Activated T-helper 1 cell treated with Interleukin-2 at 50 U/mL for 16 hours (primary cell): ENCODE measurements at places on chromosomes 1 and 21.

GRCh38 chr1:29754573-29755375 is 518.5 kb downstream of the PTPRU start:
- no peak for DNase-seq

GRCh38 chr1:15627343-15627988 is 10.2 kb downstream of the DDI2 start:
- DNase-seq = no peak

GRCh38 chr21:24428591-24429199 is 1178.6 kb downstream of the MRPL39 start:
- DNase-seq = no peak

DNA sequence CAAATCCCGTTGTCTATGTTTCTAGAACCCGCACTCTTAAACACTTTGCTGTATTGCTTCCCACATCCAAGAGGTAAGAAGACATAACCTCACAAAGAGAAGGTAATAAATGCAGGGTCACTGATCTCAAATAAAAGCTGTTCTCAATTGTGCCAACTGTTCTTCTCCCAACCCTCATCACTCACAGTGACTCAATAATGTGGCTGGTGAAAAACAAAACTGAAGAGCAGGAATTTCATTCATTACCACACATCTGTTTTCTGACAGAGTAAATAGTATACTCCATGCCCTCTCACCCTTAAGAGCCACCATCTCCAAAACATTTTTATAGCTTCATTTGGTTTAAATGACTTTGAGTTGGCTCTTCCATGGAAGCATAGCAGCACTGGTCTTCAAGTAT is 6.2 kb upstream of the ERICH3 start:
- DNase-seq = no peak

- DNase-seq = no peak
These were observed 207.8 kb downstream of the DENND1B start for GRCh38 chr1:197567442-197567841.

- no peak for DNase-seq
These were observed 32.8 kb upstream of the PTBP2 start for GRCh38 chr1:96688767-96689166.

- no peak for DNase-seq
These were observed 24.3 kb upstream of the PCP4 start for GRCh38 chr21:39842741-39843459.

GRCh38 chr1:241822846-241823245 is 25.2 kb upstream of the EXO1 start:
- no peak for DNase-seq

DNA sequence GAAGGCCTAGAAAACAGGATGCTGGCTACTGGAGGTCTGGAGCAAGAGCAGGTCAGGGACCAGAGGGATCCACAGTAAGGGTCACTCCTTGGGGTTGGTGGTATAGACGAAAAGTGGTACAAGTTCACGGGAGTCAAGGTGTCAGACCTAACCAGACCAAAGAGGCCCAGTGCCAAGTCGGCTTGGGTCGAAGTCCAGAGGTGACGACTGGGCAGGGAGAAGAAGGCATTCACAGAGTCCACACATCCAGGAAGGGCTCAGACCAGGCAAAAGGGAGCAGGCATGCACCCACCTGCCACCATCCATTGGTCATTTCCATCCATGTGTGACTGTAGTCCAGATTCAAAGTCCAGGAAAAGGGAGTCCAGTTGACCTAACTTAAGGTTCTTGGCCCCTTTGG is 27.1 kb upstream of the SYT6 start:
- no peak for DNase-seq

DNA sequence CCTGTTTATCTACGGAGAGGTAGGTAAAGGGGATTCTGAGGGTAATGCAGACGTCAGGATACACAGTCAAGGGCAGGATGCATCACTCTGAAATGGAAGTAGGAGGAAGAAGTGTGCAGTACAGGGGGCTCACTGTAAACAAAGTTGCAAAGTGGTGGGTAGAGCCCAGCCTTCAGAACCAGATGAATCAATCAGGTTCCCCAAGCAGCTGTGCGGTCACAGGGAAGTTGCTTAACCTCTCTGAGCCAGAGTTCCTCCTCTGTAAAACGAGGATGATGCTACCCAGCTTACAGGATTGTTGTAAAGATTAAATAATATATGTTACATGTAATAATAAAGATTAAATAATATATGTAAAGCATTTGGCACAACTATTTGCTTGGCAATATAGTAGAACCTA is 13.5 kb upstream of the MYOM3 start:
- DNase-seq = no peak

GRCh38 chr1:156752843-156753482 is 1.5 kb upstream of the HDGF start:
- DNase-seq = no peak

DNA sequence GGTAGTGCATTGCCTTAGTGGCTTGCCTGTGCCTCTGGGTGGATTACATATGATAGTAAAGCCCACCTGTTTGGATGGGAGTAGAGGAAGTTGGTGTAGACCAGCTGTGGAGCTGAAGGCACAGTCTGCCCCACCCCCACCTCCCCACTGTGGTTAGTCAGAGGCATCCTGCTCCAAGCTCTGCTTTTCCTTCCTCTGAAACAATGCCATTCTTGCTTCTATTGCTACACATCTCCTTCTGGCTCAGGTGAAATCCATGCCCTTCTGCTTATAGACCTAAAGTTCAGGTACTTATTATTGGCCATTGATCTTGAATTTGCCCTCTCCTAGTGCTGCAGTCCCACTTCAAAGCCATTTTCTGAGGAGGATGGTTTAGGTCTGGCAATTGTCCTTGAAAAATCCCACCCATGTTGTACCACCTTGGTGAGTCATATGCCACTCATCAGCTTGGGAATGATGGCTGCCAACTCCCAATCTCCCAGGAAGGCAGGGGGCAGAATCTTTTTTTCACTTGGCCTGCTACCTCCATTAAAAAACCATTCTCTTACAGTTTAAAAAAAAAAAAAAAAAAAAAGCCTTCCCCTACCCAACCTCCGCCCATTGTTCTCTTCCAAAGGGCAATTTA is 6.7 kb upstream of the TXLNA start:
- no peak for DNase-seq

DNA sequence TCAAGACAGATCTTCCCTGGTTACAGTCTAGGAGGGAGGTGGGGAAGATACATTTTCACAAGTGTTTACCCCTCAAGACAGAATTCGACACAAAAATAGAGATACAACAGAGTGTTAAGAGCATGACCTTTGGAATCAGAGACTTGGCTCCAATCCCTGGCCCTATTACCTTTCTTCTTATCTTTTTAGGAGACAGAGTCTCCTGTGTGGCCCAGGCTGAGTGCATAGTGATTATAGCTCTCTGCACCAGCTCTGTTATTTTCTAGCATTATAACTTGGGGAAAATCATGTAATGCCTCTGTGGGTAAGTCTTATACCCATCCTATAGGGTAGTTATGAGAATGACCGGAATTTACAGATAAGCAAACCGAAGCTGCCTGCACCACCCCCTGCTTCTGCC is 9.8 kb downstream of the NIPAL3 start:
- no peak for DNase-seq

DNA sequence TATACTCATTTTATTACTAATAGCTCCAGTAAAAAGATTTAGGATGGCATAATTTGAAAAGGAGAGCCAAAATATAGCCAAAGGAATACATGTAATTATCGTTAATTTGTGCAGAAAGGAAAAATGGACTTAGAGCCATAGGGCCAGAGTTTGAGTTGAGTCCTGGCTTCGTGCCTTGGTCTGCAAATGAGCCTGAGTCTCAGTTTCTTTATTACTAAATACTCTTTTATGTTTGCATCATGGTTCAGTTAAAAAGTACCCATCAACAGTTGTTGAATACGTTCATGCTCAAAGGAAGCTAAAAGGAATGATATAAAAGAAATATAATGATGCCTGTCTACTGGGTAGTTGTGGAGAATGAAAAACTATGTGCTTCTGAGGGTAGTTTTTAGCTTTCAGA is 155.7 kb upstream of the FAM78B start:
- DNase-seq = no peak

- no peak for DNase-seq
These were observed 78.1 kb downstream of the RERE start for GRCh38 chr1:8739377-8739776.

GRCh38 chr1:163771637-163772036 is 449.9 kb downstream of the NUF2 start:
- no peak for DNase-seq

GRCh38 chr21:31476263-31477022 is 132.4 kb upstream of the TIAM1 start:
- no peak for DNase-seq

GRCh38 chr1:243407284-243408018 is 151.6 kb downstream of the SDCCAG8 start:
- no peak for DNase-seq

DNA sequence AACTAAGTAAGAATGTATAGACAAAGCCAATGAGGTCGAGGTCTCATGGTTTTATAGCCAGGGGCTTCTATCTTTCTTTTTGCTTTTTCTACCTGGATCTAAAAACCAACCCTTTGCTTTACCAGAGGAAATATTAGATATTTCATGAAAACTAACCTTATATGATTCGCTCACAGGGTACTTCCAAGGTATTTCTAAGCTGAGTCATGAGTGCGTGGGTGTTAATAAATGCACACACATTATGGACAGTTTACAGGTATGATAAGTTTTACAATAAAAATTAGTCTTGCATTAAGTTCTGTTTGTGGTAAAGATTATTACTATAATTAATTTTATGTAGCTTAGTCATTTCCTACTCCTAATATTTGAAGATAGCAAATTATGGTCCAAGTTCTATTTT is 217.2 kb downstream of the CHRM3 start:
- DNase-seq = no peak

GRCh38 chr1:223142269-223142668 is 779 bp downstream of the TLR5 start:
- DNase-seq = no peak

GRCh38 chr21:44944596-44944995 is 4.8 kb downstream of the SLX9 start:
- DNase-seq = no peak

- DNase-seq = no peak
These were observed 641.3 kb upstream of the CHRM3 start for GRCh38 chr1:238745069-238745468.

DNA sequence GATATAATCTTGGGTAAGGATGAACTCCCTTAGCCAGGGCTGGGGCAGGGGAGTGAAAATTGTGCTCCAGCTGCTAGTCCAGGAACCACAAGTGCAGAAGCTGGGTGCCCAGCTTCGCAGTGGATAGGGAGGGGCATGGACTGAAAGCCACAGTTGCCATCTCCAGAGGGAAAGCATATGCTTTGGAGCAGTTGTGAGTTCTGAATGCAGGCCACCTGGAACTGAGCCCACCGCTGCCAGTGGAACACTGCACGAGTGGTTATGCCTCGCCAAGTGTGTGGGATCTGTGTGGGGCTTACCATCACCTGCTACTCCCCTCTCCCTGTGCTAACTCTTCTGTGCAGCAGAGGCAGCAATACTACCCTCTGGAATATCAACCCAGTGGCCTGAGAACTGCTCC is 158.4 kb upstream of the DPT start:
- no peak for DNase-seq

GRCh38 chr1:39045231-39045630 is 19.1 kb downstream of the NDUFS5 start:
- no peak for DNase-seq

- DNase-seq = no peak
These were observed 19.2 kb downstream of the TRPM2 start for GRCh38 chr21:44372616-44373015.

GRCh38 chr21:45974073-45975019 is 7.2 kb upstream of the COL6A1 start:
- DNase-seq = no peak

- DNase-seq = no peak
These were observed 67.5 kb upstream of the ANGPTL1 start for GRCh38 chr1:178938101-178938958.

GRCh38 chr21:27477296-27477695 is 510.4 kb upstream of the ADAMTS5 start:
- no peak for DNase-seq

- no peak for DNase-seq
These were observed 48.3 kb upstream of the SLC22A15 start for GRCh38 chr1:115927971-115928370.

DNA sequence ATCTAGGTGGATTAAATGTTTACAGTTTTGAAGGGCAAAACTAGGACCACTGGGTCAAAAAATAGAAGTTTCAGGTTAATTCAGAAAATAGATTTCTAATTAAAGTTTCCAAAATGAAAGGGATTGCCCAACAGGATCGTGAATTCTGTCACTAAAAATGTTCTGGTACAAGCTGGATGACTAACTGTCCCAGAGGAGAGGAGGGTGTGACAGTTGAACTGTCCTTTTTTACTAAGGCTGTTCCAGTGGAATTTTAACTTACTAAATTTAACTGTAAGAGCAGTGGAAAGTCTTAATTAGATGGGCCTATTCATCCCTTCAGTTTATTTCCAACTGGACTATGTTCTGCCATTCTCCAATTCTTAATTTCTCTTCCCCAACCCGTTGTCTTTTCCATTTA is 7.2 kb downstream of the SNX7 start:
- no peak for DNase-seq

GRCh38 chr1:225485226-225485625 is 57.4 kb upstream of the LBR start:
- DNase-seq = no peak

DNA sequence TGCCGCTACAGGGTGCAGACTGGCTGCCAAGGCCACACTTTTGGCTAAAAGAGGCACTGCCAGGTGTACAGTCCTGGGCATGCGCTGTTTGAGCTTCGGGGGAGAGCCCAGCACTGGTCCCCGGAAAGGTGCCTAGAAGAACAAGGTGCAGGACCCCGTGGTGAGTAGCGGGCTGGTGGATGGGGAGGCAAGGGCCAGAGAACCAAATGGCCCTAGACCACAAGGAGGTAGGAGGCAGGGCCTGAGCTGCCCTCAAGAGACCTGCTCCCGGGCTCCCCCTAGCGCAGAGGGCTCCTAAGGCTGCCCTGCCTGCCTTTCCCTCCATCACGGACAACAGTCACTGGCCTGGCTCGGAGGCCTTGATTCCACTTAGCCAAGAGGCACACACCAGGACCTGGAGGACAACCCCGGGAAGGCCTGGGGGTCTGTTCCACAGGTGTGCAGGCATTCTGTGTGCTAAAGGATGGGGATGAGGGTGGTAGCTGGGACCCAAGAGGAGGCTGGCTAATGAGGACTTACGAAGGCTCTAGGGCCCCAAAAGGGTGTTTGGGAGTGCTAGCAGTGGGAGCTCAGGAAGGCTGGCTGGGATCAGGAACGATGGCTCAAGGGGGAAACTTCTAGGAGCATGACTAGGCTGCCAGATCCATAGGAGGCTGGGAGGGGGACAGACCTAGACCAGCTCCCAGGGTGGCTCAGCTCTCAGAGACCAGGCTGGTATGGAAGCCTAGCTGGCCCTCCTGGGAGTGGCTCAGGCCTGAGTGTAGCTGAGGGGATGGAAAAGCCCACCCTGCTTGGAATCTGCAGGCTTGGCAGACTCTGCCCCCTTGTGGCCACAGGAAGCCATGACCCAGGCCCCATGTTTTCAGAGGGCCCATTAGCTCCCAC is 742 bp downstream of the ARTN start:
- peak; percentile 17 for DNase-seq

- DNase-seq = no peak
These were observed 4.2 kb upstream of the SSBP3 start for GRCh38 chr1:54410359-54410758.
